ENCODE measurements at places on chromosomes 7 and 10.

- DNase-seq: no peak
These were observed 382.4 kb downstream of the ARL4A start for GRCh38 chr7:13069841-13070240.

GRCh38 chr7:117279931-117280557, 42.8 kb downstream of the WNT2 start:
- no peak for DNase-seq

DNA sequence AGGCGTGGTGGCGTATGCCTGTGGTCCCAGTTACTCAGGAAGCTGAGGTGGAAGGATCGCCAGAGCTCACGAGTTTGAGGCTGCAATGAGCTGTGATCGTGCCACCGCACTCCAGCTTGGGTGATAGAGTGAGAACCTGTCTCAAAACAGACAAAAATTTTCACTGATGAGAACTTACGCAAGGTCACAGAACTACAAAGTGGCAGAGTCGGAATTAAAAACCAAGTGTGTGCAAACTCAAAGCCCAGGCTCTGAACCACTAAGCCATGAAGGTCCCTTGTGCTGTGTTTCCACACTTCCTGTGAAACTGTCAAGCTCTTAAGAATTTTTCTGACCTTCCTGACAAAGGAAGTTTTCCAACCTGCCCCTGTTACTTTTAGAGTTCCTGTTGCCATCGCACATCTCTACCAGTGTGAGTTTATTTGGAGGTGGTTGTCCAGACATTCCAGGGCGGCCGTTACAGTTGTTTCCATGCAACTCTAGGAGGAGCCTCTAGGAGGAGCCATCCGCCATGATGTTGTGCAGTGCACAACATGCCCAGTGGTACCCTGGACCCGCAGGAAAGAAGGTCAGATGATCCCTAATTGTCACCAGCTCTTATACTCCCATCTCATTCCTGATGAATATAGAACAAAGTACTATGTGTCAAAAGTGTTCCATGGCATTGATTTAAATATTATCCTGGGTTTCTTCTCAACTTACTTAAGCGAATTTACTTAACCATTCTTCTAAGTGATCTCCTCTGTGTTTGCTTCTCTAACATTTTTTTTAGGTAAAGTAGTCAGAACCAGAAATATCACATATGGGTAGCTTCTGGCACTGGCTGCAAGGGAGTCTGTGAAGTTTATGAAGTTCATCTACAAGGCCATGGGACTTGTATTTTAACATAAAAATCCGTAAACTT, 49.0 kb upstream of the LYZL1 start:
- DNase-seq: no peak

GRCh38 chr7:27112955-27113949, 10.8 kb upstream of the HOXA2 start:
- DNase-seq: peak; percentile 65

DNA sequence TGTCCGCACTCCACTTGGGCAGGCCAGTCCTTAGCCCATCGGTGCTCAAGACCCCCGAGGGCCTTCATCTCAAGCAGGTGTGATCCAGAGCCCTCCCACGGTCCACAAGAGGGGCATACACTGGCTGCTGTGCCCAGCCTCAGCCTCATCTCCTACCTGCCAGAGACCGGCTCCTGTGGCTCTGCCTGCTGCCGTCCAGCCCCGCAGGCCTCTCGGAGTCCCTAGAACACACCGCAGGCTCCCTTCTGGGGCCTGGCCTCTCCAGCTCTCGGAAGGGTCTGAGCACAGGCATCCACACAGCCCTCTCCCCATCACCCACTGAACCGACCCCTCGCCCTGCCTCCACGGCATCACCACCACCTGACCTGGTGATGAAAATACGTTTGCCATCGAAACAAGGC, 147.4 kb downstream of the PRKAG2 start:
- DNase-seq: no peak

DNA sequence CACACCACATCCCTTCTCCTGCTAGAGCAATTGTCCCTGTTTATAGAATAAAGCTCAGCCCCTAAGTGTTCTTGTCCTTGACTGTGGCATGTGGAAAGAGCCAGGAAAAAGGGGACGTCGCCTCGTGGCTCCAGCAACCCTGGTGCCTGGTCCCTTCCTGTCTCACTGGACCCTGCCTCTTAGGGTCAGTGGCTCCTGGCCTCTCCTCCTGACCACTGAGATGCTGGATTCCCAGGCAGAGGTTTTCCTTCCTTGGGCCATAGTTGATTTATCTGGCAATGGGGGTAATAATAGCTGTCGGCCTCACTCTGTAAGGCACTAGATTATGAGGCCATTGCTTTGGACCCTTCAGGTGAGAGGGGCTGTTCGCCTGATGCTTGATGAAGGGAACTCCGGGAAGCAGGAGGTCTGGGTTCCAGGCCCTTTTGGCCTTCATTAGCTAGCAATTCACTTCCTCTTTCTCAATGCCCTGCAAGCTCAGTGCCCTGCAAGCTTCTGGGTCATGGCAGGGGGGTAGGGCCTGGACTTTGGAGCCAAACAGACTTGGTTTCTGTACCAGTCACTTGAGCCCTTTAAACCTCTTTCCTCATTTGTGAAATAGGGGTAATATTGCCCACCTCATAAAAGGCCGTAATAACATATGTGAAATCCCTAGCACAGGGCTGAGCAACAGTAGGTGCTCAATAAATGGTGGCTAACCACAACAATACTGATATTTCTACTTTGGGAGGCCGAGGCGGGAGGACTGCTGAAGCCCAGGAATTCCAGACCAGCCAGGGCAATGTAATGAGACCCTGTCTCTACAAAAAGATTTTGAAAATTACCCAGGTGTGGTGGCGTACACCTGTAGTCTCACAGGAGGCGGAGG, 1.1 kb downstream of the ASL start:
- DNase-seq: no peak

GRCh38 chr7:118872568-118872967, 648.1 kb downstream of the ANKRD7 start:
- DNase-seq: peak; percentile 97

DNA sequence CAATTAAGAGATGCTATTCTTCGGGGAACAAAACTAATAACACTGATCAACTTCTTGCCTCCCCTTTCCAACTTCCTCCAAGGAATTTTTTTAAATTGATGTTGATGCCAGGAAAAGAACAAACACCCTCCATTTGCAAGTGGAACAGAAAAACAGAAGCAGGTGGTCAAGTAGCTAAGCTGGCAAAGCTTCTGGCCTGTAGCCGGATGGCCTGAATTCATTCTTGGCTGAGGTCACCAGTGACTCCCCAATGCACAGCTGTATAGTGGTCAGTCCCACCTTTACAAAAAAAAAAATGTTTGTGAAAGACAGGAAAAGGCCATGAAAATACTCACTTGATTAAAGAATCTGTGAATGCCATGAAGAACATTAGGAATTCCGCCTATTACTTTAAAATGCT, 39.1 kb downstream of the DOCK4 start:
- no peak for DNase-seq

GRCh38 chr10:7534480-7534852, 123.6 kb upstream of the SFMBT2 start:
- DNase-seq: no peak

DNA sequence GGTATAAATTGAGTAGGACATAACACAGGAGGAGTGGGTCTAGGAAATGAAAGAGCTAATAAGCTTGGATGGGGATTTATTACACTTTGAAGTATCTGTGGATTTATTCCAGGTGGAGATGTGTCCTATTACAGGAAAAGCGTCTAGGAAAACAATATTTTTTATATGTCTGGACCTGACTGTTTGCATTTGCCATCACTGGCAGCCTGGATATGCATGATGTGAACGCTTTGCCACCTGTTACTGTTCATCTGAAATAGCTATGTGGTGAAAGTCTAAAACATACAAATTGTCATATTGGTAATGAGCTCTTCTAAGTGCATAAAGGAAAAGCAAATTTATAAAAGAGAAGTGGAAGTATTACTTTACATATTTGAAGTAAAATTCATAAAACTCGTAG, 31.6 kb upstream of the AGMO start:
- DNase-seq: no peak

GRCh38 chr7:33448035-33448434, 318.7 kb downstream of the BBS9 start:
- DNase-seq: no peak

DNA sequence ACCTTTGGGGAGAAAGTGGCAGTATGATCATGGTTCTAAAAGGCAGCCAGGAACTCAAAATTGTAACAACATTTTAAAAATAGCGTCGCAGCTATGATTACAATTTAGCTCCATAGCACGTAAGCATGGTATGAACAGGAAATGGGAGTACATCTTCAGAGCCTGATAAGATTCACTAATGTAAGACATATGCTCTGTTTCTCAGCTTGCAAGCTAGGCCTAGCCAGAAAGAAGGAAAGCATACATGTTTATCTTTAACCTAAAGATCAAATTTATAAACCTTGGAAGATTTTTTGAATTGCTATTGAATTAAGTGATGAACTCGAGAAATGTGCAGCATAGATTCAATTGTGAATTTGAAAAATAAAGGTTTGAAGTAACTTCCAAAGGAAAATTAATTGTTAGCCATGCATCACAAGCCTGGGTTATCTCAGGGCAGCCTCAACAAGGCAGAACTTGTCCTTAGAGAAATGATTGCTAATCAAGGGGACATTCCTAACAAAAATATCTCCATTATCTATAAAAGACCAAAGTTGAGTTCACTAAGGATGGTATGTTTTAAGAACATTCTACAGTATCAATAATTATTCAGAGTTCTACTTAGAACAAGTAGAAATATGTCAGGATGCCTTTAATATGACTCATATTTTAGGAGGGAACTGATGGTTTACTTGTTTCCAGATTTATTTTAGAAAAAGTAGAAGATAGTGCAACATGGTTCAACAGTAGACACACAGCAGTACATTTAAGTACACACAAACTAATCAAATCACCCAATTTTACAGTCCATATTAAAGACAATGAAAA, 38.8 kb upstream of the SEPTIN7 start:
- DNase-seq: no peak

GRCh38 chr10:74377476-74377875, 226.5 kb downstream of the ADK start:
- DNase-seq: no peak

GRCh38 chr7:47756636-47757035, 174.7 kb upstream of the TNS3 start:
- DNase-seq: no peak

Measured in epithelial cell of esophagus (primary cell).